GM23248 (cell line): ENCODE measurements at places on chromosomes 11 and 22. TPM values are rescaled to one million over a fixed set of nuclear protein-coding genes. Genes with fewer than 3 reads are reported as not detected.

DNA sequence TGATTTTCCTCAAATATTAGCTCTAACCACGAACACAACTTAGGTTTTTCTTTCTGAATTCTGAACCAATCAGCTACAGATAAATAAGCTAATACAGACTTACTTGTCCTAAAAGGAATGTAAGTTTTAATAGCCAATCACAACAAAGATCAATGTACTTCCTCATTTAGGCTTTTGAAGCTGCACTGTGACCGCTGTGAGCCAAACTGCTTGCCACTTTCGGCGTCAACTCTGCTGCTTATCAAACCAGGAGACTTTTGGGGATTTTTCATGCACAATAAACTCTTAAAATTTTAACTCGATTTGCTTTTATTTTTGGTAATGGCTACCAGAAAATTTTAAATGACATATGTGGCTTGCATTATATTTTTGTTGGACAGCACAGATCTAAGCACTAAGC, 92.5 kb downstream of the TMPRSS5 start:
- no peak overlapping the region for H3K27ac ChIP-seq
- no peaks in the 10 kb centered on the region for H3K27me3 ChIP-seq
- H3K4me1 ChIP-seq = peaks cover 13% of the 10 kb centered on the region; the same call in 1 of the 2 replicates
- no peak for DNase-seq
- no peaks in the 10 kb centered on the region for H3K36me3 ChIP-seq

DNA sequence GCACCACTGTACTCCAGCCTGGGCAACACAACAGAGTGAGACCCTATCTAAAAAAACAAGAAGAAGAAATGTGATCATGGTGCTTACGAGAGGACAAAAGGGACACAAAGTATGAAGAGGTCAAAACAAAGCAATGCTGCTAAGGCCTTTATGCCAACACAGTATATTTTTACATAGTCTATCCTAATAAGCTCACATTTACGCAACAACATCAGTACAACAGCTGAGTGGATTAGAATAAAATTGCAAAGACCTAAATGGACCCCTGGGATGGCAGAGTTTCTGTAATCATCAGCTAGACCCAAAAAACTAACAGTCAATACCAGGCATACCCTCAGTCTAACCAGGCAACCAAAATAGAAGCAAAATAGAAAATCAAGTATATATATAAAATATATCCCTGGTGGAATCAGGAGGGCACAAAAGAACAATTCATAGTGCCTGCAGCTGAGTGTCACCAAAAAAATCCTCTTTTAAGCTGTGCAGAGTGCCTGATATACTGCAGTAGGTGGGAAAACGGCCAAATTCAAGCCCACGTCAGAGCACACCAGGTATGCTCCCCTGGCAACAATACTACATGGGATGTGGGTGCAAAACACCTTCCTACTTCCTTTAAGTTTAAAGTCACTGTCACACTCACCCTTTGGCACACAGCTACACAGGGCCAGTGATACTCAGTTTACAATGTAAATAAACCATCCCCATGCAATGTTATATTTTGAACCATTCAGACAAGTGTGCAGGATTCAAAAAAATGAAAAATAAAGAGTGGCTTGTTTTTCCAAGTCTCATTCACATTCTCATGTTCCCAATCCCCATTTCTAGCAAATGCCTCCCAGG, 57.8 kb downstream of the RBFOX2 start:
- no peaks in the 10 kb centered on the region for H3K36me3 ChIP-seq
- peak overlapping the region; percentile 78 for H3K27ac ChIP-seq
- H3K4me3 ChIP-seq = peak overlapping the region; percentile 55

DNA sequence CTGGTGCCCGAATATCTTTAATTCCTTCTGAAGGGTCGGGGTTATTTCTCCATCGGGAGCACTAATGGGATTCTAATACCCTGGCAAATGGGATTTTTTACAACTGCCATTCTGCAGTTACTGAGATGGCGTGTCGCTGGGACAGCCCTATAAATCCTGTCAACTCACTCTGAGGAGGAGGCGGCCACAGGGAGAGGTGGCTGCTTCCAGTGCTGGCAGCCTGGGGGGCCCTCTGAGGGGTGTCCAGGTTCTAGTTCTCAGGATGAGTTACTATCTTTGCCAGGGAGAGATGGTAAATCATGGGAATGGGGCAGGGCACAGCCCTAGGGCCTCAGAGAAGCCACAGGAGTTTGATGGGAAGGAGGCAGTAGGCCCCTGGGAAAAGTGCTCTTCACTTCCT, 135.9 kb downstream of the NTM start:
- DNase-seq = no peak
- H3K36me3 ChIP-seq = no peaks in the 10 kb centered on the region
- H3K27me3 ChIP-seq = peaks cover 37% of the 10 kb centered on the region

DNA sequence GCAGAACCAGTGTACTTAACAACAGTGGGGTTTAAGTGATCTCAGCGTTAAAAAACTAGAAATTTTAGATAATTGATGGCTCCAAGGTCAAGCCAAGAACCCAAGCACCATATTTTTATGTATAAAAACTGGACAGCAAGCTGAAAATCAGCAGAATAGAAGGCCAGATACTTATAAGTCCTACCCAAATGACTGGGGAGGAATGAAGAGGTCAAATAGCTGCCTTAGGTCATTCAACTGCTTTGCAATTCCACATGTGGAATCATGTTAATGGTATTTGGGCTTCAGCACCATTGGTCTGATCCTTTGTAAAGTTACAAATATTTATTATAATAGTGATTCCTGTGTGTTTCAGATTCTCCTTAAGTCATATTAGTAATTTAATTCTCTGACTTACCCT, 108.4 kb downstream of the FAT3 start:
- no peaks in the 10 kb centered on the region; the same call in 1 of the 2 replicates for H3K27me3 ChIP-seq
- H3K4me1 ChIP-seq = peaks cover 14% of the 10 kb centered on the region
- peak; percentile 38 for DNase-seq
- no peak overlapping the region for H3K27ac ChIP-seq
- H3K4me3 ChIP-seq = no peak overlapping the region

CATSPER1 gene
- not detected in 2 replicates for total RNA-seq

NXPE1 gene
- not detected in 2 replicates for total RNA-seq

BCR gene
- 30.0 and 30.6 TPM in 2 replicates for total RNA-seq

- DNase-seq = no peak
- H3K4me1 ChIP-seq = peaks cover 9% of the 10 kb centered on the region
- H3K27ac ChIP-seq = no peak overlapping the region
- no peaks in the 10 kb centered on the region for H3K27me3 ChIP-seq
Measured at GRCh38 chr11:128291835-128292234, 295.5 kb downstream of the ETS1 start.

DNA sequence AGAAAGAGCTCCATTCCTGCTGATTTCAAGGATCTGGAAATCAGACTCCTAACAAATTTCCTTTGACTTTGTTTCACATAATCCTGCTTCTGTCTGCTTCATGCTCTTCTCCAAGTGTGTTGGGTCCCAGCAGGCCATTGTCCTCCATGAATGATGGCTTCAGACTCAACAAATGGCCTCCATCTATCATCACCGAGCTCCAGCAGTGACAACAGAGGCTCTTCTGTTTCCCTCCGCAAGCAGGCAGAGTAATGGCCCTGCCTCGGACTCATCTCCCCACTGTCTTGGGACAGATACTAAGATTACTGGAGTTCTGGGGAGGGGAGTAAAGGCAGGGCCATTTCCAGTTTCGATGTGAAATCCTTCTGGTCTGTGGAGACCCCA, 127.3 kb downstream of the TENM4 start:
- no peak overlapping the region for H3K4me3 ChIP-seq
- no peaks in the 10 kb centered on the region for H3K36me3 ChIP-seq
- H3K4me1 ChIP-seq = no peaks in the 10 kb centered on the region

DNA sequence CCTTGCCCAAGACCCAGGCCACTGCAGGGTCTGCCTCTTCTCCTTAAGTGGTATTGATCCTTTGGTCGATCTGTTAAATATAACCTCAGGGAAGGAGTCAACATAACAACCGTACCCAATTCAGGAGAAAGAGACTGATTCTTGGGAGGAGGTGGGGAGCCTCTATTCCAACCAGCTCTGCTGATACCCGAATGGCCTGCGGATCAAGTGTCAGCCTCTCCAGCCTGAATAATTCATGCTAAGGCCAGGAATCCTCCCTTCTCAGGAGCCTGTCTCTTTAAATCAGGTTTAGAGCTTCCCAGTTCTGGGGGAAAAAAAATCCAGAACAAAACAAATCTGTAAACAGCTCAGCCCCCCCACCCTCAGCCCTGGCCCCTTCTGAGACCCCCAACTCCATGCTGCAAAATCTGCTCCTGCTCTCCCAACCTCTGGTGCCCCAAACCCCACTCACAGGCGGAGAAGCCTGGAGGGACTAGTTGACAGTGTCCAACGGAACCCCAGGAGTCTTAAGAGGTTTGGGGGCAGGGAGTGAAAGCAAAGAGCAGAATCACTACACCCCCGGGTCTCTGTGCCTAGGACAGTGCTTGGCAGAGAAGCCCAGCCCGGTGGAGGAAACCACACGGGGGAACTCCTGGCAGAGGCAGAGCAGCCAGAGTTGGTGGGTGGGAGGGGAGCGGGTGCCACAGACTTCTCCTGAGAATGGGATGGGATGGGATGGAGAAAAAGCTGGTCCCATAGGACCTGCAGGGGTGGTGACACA, 863 bp upstream of the TPBGL start:
- no peak overlapping the region for H3K27ac ChIP-seq
- H3K36me3 ChIP-seq = no peaks in the 10 kb centered on the region
- H3K27me3 ChIP-seq = peaks cover 37% of the 10 kb centered on the region

TMEM184B gene
- 73.2 and 91.0 TPM in 2 replicates for total RNA-seq

DNA sequence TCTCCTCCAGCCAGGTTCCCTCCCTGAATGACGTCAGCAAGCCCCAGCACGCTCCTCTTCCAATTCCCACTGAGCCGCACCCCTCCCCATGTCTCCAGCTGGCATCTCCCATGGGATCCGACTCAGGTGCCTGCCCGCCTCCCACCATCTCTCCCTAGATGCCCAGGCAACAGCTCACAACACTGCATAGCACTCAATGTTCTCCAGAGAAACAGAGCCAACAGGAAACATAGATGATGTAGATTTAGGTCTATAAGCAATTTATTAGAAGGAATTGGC, 532.3 kb downstream of the BRD1 start:
- no peaks in the 10 kb centered on the region for H3K4me1 ChIP-seq
- DNase-seq = no peak
- no peak overlapping the region for H3K4me3 ChIP-seq
- H3K36me3 ChIP-seq = no peaks in the 10 kb centered on the region

- no peaks in the 10 kb centered on the region for H3K4me1 ChIP-seq
- H3K36me3 ChIP-seq = no peaks in the 10 kb centered on the region
- DNase-seq = no peak
- no peak overlapping the region for H3K4me3 ChIP-seq
- peaks cover 62% of the 10 kb centered on the region for H3K27me3 ChIP-seq
Measured at GRCh38 chr11:11081776-11082175, 223.9 kb upstream of the ZBED5 start.

GAB4 gene
- total RNA-seq = not detected in 2 replicates

- H3K4me1 ChIP-seq = peaks cover 40% of the 10 kb centered on the region
- H3K27ac ChIP-seq = peak overlapping the region; percentile 29
- no peaks in the 10 kb centered on the region for H3K36me3 ChIP-seq
- H3K27me3 ChIP-seq = no peaks in the 10 kb centered on the region
- DNase-seq = peak; percentile 85
Measured at GRCh38 chr11:35040221-35040942, 98.6 kb upstream of the CD44 start.

GRCh38 chr11:22957786-22958185, 97.5 kb upstream of the CCDC179 start:
- H3K27me3 ChIP-seq = no peaks in the 10 kb centered on the region
- H3K4me1 ChIP-seq = no peaks in the 10 kb centered on the region
- no peak for DNase-seq
- H3K36me3 ChIP-seq = no peaks in the 10 kb centered on the region

DNA sequence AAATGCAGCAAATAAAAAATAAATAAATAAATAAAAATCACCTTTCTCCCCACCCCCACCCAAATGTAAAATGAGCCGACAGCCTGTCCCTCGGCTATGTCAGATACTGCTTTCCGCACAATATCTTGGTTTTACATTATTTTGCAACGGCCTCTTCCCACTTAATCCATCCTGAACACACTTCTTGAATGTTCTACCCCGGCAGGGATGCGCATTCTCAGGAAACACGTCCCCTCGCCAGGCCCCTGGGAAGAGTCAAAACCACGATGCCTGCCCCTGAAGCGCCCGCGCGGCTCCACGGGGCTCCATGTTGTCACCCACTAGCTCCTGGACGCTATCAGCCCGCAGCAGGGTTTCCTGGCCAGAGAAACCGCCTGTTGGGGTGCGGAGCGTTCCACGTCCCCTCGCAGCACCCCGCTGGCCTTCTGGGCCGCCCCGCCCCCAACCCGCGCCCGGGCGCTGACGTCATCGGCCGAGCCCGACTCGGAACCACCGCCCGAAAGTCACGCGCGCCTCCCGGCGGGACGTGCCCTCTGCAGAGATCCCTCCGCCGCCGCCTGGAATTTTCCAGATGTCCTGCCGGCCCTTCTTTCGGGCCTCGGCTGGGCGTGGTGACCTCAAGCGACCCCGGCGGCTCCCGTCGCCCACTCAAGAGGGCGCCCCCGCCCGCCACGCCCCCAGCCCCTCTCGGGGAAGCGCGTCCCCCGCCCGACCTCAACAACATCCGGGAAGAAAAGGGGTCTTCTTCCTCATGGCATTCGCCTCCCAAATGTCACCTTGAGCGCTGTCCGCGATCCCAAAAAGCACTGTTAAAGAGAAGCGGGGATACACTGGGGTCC, 585 bp upstream of the NEAT1 start:
- H3K27ac ChIP-seq = peak overlapping the region; percentile 100
- peak; percentile 99 for DNase-seq
- peaks cover 42% of the 10 kb centered on the region for H3K36me3 ChIP-seq
- peak overlapping the region; percentile 93 for H3K4me3 ChIP-seq

DNA sequence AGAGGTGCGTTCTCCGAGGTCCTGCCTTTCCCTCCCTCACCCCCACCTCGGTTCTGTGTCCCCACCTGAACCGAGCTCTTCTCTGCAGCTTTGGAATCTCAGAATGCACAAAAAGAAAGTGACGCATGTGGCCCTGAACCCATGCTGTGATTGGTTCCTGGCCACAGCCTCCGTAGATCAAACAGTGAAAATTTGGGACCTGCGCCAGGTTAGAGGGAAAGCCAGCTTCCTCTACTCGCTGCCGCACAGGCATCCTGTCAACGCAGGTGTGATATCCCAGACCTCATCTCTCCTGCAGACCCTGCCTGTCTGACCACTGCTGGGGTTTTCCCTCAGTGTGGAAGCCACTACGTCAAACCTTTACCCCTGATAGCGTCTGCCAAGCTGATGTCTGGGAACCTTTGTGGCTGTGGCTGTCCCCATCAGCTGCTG, 13.9 kb downstream of the ACP2 start:
- H3K4me1 ChIP-seq = peaks cover 26% of the 10 kb centered on the region
- H3K27ac ChIP-seq = peak overlapping the region; percentile 83
- no peak for DNase-seq

MYEOV gene
- 0.63 and 0.86 TPM in 2 replicates for total RNA-seq

DNA sequence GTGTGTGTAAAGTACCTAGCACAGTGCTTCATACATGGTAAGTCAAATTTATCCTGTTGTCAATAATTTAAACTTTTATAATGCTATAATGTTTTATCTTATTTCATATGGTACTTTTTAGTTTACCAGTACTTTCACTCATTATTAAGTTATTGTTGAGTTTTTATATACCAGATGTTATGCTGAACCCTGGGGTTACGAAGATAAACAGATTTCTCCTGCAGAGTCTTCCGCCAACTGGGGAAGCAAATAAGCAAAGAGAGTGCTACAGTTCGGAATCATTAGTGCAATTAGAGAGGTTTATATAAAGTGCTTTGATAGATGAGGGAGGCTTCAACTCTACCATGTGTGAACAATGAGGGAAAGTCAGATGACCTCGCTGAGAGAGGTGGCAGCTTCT, 362.3 kb downstream of the DYNC2H1 start:
- H3K27me3 ChIP-seq = no peaks in the 10 kb centered on the region
- H3K27ac ChIP-seq = no peak overlapping the region
- H3K4me1 ChIP-seq = no peaks in the 10 kb centered on the region

- no peak overlapping the region for H3K4me3 ChIP-seq
- H3K36me3 ChIP-seq = no peaks in the 10 kb centered on the region
- peak; percentile 61 for DNase-seq
- H3K27ac ChIP-seq = no peak overlapping the region
Measured at GRCh38 chr22:28855355-28856094, 27.8 kb upstream of the ZNRF3 start.
